Activated gamma-delta T cell (primary cell): ENCODE measurements at places on chromosomes 1 and 21.
A peak's percentile ranks its signal among the peaks of the same experiment; 100 is the strongest.

DNA sequence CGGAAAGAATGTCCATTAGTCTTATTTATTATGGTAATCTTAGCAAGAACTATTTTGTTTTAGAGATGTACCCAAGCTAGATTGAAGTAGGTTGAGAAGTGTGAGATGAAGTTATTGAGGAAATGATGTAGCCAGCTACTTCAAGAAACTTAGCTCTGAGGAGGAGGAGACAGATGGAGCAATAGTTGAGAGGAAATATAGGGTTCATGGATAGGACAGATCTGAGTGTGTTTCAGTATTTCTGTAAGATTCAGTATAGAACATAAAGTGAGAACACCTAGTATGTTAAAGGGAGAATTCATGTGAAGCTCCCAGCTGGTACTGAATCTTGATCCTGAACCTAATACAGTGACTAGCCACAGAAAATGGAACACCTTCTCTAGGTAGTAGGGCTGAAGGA, 28.9 kb downstream of the TSNAX start:
- no peak for DNase-seq

GRCh38 chr1:168343566-168343965, 62.9 kb downstream of the TBX19 start:
- DNase-seq = no peak

DNA sequence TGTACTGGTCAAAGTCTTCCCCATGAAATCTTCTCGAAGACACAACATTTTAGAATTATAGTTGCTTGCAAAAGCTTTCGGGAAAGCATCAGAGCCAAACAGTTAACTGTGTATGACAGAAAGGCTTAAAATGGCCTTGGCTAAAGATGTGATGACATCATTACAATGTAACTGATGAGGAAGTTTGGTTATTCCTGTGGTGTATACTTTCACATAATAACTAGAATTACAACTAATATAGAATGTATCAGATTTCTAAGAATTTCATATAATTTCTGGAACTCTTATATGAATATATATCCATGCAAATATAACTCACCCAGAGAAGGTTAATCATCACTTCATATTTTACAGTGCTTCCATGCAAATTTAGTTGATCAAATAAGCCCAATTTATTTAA, 8.4 kb downstream of the TP73 start:
- no peak for DNase-seq

- DNase-seq = no peak
These were observed 34.3 kb downstream of the GPR137B start for GRCh38 chr1:236176337-236177336.

GRCh38 chr1:207882692-207883091, 28.2 kb downstream of the CD34 start:
- DNase-seq = no peak

- DNase-seq = no peak
These were observed 7.6 kb downstream of the SAMSN1 start for GRCh38 chr21:14538483-14538882.

DNA sequence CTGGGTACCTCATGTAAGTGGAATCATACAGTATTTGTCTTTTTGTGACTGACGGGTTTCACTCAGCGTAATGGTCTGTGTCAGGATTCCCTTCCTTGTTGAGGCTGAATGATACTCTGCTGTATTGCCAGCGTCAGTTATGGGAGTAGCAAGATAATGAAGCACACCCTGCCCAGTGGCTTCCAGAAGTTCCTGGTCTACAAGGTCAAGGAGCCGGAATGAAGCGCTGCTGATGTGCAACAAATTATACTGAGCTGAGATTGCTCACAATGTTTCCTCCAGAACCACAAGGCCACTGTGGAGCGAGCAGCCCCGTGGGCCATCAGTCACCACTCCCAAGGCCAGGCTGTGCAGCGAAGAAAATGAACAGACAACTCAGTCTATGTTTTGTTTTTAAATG, 24.0 kb upstream of the TDRD10 start:
- DNase-seq = no peak

- DNase-seq = no peak
These were observed 9.6 kb upstream of the PIGK start for GRCh38 chr1:77228836-77229235.

- DNase-seq = no peak
These were observed 59.9 kb upstream of the QSOX1 start for GRCh38 chr1:180094705-180095295.

- DNase-seq = no peak
These were observed 640.4 kb downstream of the LMO4 start for GRCh38 chr1:87969040-87969439.

GRCh38 chr1:21724098-21724497, 54.9 kb upstream of the RAP1GAP start:
- DNase-seq = no peak

DNA sequence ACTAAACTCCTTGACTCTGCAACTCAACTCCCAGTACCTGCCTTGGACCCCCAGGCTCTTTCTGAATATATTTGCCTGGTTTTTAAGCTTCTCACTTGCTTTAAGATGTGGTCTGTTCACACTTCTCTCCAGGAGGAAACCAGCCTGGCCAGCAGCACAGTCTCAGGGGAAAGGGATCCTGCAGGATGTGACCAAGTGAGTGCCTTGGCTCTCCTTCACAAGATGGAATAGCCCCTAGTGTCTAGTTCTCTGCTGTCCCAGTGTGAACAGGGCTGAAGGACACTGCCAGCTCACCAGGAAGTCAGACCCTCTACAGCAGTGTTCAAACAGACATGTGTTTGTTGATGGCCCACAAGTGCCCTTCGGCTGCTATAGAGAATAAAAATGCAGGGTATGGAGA, 32.9 kb downstream of the CD244 start:
- no peak for DNase-seq

DNA sequence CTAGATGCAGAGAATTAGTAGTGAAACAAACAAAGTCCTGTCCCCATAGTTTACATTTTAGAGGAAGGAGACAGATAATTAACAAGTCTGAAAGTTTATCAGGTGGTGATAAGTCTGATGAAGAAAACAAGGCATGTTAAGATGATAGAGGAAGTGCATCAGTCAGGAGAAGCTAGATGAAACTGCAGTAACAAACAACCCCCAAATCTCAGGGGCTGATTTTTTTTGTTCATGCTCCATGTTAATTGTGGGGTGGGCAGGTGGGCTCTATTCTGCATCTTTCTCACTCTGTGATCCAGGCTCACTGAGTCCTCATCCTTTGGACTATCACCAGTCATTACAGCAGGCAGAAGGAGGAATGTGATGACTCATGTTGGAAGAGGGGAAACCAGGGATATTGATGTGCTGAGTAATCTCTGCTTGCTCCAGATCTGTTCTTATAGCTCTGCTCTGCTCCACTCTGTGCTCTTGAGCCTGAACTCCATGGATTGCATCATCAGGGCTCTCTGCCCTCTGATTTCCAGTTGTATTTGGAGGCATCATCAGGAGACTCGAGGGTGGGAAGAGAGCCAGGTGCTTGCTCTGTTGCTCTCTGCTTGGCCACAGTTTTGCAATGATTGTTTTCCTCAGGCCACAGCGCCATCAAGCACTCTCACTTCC, 166.9 kb downstream of the IER5 start:
- no peak for DNase-seq

- no peak for DNase-seq
These were observed 55.1 kb downstream of the OVGP1 start for GRCh38 chr1:111372336-111372965.

- DNase-seq = no peak
These were observed at the start of gene CTSE for GRCh38 chr1:206023695-206024094. CTSE (minus strand) TSS chr1:206023895; CDS start chr1:206023791, 104 bp downstream.

DNA sequence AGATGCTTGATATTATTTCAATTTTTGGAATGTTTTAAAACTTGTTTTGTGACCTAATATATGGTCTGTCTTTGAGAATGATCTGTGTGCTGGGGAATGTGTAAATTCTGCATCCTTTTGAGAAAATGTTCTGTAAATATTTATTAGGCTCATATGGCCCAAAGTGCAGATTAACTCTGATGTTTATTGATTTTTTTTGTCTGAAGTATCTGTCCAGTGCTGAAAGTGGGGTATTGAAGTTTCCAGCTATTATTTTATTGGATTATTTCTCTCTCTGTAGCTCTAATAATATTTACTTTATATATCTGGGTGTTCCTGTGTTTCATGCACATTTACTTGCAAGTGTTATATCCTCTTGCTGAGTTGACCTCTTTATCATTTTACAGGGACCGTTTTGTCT, 1397.2 kb downstream of the PLA2G4A start:
- DNase-seq = no peak

DNA sequence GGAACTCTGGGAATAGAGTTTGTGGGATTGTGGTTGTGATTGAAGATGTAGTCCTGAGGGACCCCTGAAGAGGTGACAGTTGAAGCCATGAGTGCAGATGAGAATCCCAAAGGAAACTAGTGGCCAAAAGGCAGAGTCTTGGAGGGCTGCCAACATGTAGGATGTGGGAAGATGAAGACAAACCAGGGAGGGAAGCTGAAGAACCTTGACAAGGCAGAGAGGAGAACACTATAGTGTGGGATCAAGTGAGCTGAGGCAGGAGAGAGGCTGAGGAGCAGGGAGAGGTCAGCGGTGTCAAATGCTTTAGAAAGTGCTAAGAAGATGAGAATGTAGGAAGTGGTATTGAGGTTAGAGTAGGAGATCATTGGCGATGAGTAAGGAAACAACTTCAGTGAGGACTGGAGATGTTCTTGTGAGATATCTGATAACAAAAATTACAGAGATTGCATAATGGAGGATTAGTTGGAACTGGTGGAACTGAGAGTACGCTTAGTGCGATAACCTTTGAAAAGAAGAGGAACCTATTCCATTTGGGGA, 88.5 kb upstream of the VCAM1 start:
- no peak for DNase-seq

GRCh38 chr1:75502776-75503175, 108.1 kb downstream of the SLC44A5 start:
- DNase-seq = no peak

DNA sequence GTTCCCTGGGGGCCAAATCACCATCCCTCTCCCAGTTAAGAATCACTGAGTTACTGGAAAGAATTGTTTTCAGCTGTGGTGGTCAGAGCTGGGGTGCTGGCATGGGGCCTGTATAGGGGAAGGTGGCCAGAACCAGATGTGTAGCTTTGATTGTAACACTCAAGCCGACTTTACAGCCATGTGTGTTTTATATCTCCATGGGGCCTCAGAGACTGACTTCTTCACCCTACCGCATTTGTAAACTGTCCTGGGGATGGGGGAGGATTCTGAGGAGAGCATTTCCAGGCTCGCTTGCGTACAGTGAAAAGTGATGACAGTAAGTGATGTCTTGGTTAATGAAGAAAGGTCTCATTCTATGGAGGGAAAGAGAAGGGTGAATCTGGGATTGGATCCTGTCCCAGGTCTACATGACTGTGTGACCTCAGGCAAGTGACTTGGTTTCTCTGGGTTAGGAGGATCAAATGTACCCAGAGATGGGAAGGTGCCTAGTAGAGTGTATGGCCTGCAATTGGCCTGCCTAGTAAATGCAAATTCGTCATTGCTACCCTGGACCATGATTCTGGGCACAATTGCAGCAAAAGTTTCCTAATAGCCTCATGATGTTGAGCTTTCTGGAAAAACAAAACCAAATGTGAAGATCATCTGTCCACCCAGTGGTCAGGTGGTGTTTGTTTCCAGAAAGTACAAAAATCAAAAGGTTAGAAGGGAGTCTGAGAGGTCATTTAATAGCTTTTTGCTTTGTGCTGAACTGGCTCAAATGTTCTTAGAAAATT, 49.7 kb upstream of the RCC2 start:
- no peak for DNase-seq

- no peak for DNase-seq
These were observed 31.9 kb downstream of the KIF14 start for GRCh38 chr1:200588698-200589097.

GRCh38 chr1:174028495-174028894, 6.3 kb upstream of the RC3H1 start:
- DNase-seq = no peak

DNA sequence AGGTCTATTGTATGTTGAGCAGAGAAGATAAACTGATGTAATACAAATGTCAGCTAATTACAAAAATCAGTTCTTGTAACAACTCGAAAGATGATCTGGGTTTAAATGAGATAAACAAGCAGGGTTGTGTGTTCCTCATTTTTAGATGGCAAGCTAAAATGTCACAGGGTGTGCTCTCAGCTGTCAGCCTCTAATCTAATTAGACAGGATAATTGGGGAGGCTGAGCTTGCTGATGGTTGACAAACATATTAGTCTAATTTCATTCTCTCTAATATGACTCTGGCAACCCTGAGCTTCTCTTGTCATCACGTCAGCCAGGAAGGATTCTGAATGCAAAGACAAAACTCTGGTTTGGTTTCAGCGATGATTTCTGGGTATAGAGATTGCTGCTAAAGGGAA, 335.3 kb upstream of the KAZN start:
- no peak for DNase-seq

DNA sequence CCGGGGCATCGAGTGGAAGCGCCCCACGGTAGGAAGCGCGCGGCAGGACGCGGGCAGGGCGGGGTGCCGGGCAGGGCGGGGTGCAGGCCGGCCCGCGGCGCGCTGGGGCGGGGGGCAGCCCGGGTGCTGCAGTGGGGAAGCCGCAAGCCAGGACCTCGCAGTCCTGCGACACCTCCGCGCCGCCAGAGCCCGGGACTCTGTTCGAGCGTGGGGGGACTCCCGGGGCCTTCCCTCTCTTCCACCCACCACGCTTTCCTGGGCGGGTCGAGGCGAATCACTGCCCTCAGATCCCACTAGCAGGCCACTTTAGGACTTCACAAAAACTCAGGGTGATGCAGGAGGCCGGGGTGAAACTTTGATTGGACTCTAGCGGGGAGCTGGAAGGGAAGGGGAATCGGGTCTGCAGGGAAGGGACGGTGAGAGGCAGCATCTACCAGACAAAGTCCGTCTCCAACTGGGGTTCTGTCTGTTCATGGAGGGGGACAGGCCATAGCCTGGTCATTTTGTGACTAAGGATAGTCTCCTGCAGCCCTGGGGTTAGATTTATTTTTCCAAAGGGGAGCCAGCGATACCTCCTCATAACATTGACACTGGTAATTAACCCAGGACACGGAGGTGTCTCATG, 623 bp downstream of the CAPN2 start:
- DNase-seq = peak; percentile 52

DNA sequence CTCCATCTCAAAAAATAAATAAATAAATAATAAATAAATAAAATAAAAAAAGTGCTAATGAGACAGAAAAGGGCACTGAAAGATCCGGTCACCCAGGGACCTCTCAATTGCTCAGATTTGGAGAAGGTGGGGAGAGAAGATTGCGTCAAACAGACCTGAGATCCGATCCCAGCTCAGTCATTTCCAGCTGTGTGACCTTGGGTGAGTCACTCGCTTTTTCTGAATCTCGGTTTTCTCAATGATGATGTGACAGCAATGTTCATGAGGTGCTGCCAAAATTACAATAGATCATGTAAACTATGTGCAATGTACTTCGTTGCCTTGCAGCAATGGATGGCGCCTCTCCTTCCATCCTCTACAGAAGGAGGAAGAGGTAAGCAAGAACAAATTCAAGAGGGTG, 11.1 kb upstream of the MEF2D start:
- DNase-seq = no peak

DNA sequence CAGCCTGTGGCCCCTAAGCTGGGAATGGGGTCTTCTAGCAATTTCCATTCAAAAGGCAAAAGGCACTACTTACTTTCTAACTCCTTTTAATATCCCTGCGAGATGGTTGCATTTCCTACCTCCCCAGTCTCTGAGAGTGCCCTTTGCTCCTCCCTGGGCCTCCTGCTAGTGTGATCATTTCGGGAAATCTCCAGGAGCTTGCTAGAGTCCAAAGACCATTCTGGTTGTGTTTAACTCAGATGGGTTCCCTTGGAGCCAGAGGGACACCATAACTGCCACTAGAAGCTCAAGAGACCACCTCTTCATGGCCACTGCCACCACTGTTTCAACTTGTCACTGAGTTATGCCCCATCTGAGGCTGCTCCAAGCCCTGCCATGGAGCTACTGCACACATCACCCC, 34.4 kb upstream of the CYP4B1 start:
- DNase-seq = no peak

GRCh38 chr21:43975469-43976098, 36.5 kb upstream of the TRAPPC10 start:
- DNase-seq = peak; percentile 52
